ENCODE measurements at places on chromosomes 3 and 15.

GRCh38 chr3:105456017-105456416 lies 89.3 kb downstream of the ALCAM start:
- no peaks in the 10 kb centered on the region for H3K27me3 ChIP-seq
- H3K27ac ChIP-seq = no peak overlapping the region
- H3K4me3 ChIP-seq = no peak overlapping the region
- no peak for DNase-seq
- H3K4me1 ChIP-seq = peaks cover 3% of the 10 kb centered on the region
- no peaks in the 10 kb centered on the region for H3K36me3 ChIP-seq

DNA sequence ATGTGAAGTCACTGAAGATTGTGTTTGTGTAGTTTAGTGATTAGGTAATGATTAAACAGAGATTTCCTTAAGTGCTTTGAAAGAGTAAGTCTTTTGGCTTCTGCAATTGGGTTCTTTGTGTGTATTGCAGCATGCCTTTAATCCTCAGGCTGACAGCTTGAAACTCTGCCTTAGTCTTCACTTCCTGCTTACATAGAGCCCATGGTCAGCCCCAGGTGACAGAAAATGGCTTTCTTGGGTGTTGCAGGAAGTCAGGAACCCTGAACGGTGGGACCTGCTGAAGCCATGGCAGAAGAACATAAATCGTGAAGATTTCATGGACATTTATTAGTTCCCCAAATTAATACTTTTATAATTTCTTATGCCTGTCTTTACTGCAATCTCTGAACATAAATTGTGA lies 61.3 kb downstream of the KBTBD8 start:
- no peak for DNase-seq
- H3K27me3 ChIP-seq = no peaks in the 10 kb centered on the region
- no peak overlapping the region for H3K4me3 ChIP-seq
- no peaks in the 10 kb centered on the region for H3K36me3 ChIP-seq
- H3K27ac ChIP-seq = no peak overlapping the region

GRCh38 chr3:98233468-98233867 lies 30.6 kb upstream of the OR5H6 start:
- no peaks in the 10 kb centered on the region for H3K27me3 ChIP-seq
- H3K4me1 ChIP-seq = no peaks in the 10 kb centered on the region
- DNase-seq = no peak

DNA sequence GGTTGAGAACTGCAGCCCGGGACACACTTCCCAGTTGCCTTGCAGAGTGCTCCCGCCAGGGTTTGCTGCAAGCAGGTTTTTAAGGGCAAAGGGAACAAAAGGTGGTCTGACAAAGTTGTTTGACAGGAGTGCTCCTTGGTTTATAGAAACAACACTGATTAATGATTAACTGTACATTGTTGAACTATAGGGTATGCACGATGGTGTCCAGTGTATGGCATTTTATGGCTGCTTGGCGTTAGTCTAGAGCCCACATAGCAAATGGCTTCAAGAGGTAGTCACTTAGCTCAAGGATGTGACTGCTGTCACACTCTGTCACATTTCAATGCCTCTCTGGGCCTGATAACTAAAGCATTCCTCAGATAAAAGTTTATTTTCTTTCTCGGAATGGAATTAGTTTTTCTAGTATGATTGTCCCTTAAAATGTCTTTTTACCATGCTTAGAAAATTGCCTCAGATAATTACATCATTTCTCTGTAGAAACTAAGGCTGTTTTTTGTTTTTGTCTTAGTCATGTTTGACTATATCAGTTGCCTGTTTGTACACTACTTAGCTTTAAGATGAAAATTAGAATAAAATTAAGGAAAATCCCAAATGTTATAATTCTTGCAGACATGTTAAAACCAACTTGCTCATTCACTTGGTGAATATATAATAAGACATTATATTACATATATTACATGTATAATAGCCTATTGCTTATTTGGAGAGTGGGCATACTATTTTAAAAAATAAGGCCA lies 61.3 kb upstream of the GATM start:
- peaks cover 2% of the 10 kb centered on the region for H3K4me1 ChIP-seq
- no peaks in the 10 kb centered on the region for H3K27me3 ChIP-seq
- no peak overlapping the region for H3K4me3 ChIP-seq
- no peak for DNase-seq
- no peaks in the 10 kb centered on the region for H3K36me3 ChIP-seq
